ENCODE measurements at places on chromosomes 2 and 18.

GRCh38 chr2:30234180-30234971 is 3.0 kb downstream of the LBH start:
- no peak for DNase-seq

GRCh38 chr2:208783184-208783583 is 376.6 kb downstream of the PTH2R start:
- no peak for DNase-seq

- no peak for DNase-seq
These were observed 12.7 kb downstream of the KCNF1 start for GRCh38 chr2:10924441-10924840.

GRCh38 chr2:159146996-159147666 is 139.4 kb downstream of the WDSUB1 start:
- DNase-seq, result no peak

GRCh38 chr2:117470311-117471095 is 344.0 kb upstream of the DDX18 start:
- no peak for DNase-seq

DNA sequence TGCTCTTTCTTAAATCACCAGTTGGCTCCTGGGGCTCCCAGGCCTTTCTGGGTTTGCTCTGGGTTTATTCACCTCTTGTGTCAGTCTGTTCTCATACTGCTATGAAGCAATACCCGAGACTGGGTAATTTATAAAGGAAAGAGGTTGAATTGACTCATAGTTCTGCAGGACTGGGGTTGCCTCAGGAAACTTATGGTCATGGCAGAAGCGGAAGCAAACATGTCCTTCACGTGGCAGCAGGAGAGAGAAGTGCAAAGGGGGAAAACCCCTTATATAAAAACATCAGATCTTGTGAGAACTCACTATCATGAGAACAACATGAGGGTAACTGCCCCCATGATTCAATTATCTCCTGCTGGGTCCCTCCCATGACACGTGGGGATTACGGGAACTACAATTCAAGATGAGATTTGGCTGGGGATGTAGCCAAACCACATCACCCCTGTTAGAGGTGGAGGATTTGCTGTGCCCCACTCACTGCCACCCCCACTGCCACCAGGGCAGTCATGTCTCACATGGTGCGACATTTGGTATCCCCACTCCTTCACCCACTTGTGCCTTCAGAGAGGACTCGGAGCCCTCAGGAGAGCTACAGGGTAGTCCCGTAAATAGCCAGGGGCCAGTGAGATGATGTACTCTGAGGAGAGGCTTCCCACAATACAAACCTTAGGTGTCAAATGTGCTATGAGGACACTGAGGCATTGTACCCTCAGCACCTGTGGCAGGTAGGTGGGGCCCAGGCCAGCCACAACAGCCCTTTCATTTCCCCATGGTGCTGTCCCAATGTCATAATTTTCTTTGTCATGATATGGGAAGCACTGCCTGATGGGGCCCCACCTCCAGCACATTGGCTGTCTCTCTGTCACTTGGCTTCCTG is 35.7 kb downstream of the CDC42EP3 start:
- DNase-seq, result peak; percentile 99

DNA sequence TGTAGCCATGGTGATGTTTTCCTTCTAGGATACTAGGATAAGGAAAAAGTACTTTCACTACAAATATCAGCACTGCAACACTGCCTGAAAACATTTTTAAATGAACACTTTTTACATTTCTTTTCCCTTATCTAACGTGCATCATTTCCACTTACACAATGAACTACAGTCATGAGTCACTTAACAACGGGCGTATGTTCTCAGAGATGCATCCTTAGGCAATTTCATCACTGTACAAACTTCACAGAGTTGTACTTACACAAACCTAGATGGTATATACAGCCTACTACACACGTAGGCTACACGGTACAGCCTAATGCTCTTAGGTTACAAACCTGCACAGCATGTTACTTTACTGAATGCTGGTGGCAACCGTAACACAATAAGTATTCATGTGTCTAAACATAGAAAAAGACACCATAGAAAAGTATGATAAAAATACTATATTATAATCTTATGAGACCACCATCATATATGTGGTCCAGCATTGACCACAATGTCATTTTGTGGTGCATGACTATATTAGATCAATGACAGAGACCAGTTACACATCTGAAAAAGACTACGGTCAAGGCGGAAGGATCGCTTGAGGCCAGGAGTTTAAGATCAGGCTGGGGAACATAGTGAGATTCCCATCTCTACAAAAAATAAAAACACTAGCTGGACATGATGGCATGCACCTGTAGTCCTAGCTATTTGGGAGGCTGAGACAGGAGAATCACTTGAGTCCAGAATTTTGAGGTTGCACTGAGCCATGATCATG is 39.8 kb downstream of the WDR33 start:
- DNase-seq, result peak; percentile 59

DNA sequence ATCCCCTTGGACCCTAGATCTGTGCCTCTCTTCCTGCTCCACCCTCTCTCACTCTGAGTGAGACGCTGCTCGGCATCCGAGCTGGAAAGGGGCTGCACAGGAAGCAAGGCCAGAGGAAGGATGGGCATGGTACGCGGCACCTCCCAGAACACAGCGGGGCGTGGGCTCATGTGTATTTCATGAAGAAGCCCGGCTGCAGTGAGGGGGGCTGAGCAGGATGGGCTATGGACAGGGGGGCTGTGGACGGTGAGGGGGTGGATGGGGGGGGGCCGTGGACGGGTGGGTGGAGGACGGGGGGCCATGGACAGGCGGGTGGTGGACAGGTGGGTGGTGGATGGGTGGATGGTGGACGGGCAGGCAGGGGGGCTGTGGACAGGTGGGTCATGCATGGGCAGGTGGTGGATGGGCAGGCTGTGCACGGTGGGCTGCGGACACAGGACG is 28.5 kb downstream of the SLC66A2 start:
- DNase-seq, result no peak

DNA sequence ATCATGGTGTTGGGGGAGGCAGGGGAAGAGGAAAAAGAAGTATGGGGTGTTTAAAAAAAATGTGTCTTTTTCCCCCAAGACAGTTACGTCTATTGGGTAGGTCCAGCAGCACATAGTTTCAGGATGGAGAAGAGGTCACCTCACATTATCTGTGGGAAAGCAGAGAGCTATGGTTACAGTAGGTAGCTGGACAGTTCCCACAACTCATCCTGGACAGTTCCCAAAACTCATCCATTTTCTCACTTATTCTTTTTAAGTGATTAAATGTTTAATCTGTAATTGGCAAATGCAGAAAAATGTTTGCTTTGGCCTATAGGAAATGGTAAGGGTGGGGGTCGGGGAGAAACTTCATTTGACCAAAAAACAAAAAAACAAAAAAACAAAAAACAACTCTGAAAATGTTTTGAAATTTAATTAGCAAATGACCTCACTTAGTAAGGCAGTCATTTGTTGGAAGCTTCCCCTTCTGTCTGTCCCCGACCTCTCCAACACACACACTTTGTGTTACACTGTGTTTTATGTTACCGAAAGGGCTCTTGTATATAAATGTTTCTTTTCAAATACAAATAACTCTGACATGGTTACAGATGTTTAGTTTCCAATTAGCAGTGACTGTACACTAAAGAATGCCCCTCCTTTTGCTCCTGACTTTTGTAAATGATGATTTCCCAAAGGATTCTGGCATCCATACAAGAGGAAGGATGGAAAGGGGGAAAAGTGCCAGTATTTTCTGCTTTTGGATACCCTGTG is 173.3 kb upstream of the ZFP36L2 start:
- DNase-seq, result no peak

DNA sequence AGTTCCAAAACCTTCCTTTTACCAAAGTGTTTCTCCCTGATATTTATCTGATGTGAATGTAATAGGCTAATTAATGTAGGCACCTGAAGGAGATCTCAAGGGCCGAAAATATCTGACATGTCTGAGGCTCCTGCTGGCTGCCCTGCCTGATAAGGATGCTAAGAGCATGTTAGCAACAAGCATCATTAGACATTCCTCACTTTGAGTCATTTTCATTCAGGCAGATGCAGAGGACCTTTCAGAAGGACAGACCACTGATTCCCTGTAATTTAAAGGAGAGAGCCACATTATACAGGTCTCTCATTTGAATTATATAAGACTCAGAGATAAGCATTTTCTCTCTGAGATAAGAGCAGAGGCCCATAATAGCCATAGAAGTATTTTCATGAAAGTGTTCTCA is 222.4 kb upstream of the NCKAP5 start:
- no peak for DNase-seq

DNA sequence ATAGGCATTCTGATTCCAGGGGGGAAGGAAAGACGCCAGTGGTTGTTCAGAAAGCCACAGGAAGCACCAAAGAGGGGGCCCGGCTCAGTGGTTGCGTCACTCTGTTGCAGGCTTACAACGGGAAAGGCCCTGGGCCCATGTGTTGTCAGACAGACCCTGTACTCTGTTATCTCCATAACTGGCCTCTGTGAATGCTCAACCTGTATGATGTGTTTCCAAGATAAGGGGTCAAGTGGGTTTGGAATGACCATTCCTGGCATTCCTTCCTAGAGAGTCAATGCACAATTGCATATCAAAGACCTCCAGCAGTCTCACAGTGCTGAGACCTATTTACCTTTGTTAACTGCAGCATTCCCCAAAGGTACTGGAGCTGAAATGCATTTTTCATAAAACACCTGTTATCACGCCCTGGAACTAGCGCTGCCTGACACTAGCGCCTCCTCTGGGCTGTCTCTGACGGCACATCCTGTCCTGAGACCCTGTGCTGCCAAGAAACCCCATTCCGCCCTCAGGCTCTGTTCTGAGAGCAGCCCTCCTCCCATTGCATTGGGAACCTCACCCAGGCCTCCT is 13.2 kb upstream of the LRRFIP1 start:
- DNase-seq, result no peak

- no peak for DNase-seq
These were observed 360.1 kb downstream of the LPIN1 start for GRCh38 chr2:12106440-12107080.

DNA sequence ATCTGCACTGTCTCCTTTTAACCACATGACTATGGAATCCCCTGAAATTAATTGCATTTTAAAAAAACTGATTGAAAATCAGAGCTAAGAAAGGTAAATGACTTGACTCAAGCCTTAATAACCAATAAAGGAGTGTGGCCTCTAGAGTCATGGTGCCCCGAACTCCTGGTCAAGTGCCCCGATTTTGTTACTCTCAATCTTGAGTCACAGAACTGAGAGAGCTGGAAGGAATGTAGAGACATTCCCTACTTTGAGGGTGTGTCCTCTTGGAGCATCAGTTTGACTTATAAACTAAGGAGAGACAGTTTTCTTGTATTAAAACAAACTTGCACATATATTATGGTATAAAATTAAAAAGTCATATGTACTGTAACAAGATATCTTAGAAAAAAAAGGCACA is 2.4 kb downstream of the WDR43 start:
- DNase-seq, result no peak

DNA sequence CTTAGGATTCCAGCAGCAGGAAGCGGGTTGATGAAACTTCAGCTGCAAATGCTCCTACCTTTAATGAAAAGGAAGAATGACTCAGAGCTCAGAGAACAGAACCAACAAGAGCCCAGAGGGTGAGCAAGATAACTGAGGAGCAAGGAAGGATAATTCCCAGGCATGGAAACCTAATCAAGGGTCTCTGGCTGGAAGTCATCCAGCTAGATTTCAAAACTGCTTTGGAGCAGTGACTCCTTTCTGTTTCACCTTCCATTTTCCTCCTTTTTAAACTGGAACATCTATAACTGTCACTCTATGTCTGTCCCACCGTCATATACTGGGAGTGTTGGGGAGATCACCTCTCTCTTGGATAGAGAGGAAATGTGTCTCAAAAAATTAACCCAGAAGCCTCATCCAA is 148.4 kb upstream of the RAB6C start:
- DNase-seq, result no peak

- no peak for DNase-seq
These were observed 46.6 kb downstream of the HNMT start for GRCh38 chr2:138010890-138011289.

- no peak for DNase-seq
These were observed 66.5 kb downstream of the VWA3B start for GRCh38 chr2:98153481-98153880.

GRCh38 chr2:121330921-121331320 is 45.9 kb upstream of the TFCP2L1 start:
- DNase-seq, result no peak

DNA sequence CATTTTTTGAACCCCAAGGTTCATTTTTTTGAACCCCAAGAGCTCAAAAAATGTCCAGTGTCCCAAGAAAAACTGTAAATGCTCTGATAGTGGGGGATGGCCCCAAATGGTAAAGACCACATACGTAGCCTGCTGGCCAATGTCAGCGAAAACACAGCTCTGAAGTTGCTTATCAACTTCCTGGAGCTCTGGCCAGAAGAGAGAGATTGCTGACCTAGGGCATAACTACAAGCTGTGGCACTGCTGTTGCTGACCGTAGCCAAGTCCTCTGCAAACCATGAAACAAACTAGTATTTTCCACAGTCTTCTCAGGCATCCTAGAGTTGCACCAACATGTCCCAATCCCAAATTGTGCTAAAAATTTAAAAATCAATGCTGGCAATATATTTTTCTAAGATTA is 50.9 kb downstream of the REEP1 start:
- no peak for DNase-seq

GRCh38 chr2:162050513-162050961 is 23.5 kb downstream of the DPP4 start:
- no peak for DNase-seq

GRCh38 chr2:120934574-120935338 is 199.1 kb downstream of the GLI2 start:
- no peak for DNase-seq

DNA sequence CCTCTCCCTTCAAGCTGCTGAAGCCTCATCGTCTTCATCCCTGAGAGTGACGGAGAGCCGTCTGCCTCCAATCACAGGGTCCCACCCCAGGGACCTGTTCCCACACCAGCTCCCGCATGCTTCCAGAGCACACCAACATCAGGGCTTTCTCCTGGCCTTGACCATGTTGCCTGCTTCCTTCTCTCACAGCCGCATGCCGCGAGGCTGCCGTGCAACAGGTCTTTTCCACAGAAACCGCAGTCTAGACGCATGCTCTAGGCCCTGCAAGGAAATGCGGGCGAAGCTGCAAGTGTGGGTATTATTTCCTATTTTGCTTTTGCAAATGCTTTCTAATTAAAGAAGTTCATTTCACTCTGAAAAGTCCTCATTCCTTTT is 277.8 kb downstream of the EIPR1 start:
- DNase-seq, result no peak

GRCh38 chr2:33655626-33656320 is 56.7 kb upstream of the FAM98A start:
- DNase-seq, result no peak
